ENCODE measurements at places on chromosomes 4 and X. TPM values are rescaled to one million over a fixed set of nuclear protein-coding genes. Genes with fewer than 3 reads are reported as not detected.

DNA sequence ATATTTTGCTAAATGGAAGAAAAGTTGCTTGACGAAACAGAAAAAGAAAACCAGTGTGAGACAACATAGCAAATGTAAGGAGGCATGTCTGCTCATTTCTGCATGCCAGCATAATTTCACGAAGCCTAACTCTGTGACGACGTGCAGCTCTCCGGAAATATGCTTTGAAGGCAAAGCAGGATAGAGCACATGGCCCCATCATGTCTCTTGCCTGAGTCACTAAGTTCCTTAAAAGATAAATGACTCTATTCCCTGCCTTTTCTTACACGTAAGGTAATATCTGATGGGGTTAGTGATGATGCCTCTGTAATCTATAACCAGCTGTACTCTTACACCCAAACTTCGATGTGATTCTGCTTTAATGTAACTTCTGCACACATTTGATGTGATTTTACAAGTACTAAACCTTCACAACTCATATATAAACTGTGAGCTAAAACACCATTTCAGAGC, 64.5 kb downstream of the ANXA3 start:
- no peaks in the 10 kb centered on the region for H3K4me1 ChIP-seq
- no peak for DNase-seq
- H3K27ac ChIP-seq = no peak overlapping the region
- no peaks in the 10 kb centered on the region for H3K27me3 ChIP-seq

DNA sequence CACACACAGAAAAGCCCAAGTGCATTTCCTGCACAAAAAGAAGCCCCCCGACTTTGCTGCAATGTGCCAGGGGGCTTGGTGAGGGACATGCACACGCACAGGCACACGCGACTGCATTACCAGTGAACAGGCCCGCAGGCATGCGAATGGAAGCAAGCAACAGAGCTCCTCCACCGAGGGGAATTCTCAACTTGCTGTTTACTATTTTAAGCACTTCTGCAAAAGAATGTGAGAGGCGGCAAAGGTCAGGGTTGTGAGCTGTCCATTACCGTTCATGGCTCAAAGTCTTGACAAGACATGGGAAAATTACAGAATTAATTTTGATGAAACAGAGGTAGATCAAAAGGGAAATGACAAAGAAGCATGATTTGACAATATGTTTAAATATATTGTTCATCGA, 342.5 kb upstream of the NOCT start:
- H3K4me1 ChIP-seq = peaks cover 40% of the 10 kb centered on the region
- no peak overlapping the region for H3K4me3 ChIP-seq
- no peak overlapping the region for H3K27ac ChIP-seq
- H3K36me3 ChIP-seq = no peaks in the 10 kb centered on the region
- DNase-seq = no peak

DNA sequence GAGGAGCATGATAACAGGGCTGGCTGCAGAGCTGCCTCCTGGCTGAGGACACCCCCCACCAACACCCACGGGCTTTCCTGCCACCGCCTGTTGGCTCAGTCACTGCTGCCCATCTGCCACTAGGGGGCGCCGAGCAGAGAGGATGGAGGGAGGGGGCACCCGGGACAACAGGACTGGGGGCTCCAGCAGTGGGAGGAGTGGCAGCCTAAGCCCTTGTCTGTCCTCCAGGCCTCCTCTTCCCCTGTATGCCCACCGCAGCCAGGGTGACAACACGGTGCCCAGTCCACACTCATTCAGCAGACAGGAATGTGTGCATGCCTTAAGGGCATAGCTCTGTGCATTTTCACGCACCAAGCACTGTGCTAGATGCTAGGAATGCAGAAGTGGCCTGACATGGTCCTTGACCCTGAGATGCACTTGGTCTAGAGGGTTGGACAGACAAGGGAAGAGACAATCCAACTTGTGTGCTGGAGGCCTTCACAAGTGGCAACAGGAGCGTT, 149.9 kb downstream of the AMMECR1 start:
- H3K4me1 ChIP-seq = no peaks in the 10 kb centered on the region
- H3K27ac ChIP-seq = no peak overlapping the region
- H3K36me3 ChIP-seq = no peaks in the 10 kb centered on the region
- DNase-seq = peak; percentile 66
- no peak overlapping the region for H3K4me3 ChIP-seq
- no peaks in the 10 kb centered on the region for H3K27me3 ChIP-seq

The MCF2 gene
- total RNA-seq = 0.64 TPM

The C4orf50 gene
- 0.17 TPM for total RNA-seq
